ENCODE measurements at places on chromosomes 5 and 9. TPM values are rescaled to one million over a fixed set of nuclear protein-coding genes. Genes with fewer than 3 reads are reported as not detected.

GRCh38 chr5:41043109-41043747 lies 27.9 kb downstream of the MROH2B start:
- DNase-seq: no peak

The ANKS6 gene
- total RNA-seq: 45.8 TPM

The ZNF354C gene
- total RNA-seq: 3.9 TPM

The SLC6A3 gene
- total RNA-seq: 0.14 TPM

DNA sequence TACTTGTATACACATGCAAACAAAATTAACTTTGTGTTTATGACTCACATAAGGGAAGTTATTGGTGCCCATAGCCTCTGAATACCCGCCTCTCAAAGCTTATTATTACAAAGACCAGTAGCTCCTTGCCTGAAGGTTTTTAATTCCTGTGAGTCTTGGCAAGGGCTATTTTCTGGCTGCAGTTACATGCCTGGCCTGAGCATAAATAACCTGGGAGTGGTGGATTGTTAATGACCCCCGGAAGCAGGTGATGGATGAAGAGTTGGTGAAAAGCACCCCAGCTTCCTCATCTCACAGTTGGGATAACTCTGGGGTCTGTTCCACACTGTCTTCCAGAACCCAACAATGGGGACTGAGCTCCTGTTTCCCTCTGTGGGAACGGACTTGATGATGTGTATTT lies 594.5 kb downstream of the PDE4D start:
- DNase-seq: no peak

DNA sequence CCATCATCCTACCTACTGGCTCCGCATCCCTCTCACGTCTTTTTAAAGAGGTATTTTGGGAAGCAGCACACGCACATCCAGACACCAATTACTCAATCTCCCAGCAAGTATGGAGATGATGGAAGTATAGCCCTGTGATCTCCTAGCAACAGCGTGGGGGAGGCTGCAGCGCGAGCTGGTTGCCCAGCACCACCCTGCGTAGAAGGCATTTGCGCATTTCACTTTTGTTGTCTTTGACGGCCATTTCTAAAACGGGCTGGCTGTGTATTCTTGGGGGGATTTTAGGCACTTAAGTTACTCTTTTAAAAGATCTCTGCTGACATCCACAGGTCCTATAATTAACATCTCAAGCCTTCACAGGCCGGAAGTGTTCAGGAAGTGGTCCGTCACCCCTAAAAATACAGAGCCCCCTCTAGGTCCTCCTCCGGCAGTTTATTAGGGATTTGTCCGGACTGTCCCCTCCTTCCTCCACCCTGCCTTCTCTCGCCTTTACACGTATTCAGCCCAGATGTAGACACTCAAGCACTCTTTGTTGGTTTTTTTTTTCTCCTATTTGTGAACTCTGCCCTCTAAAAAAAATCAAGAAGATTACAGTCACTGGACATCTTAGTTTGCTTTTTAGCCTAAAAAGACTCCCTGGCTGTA lies 371.4 kb downstream of the NTRK2 start:
- no peak for DNase-seq

The FYB1 gene
- total RNA-seq: 29.8 TPM
